ENCODE measurements at places on chromosomes 3 and 15.

- DNase-seq: no peak
Observed at GRCh38 chr3:28139967-28140634, 101.3 kb upstream of the CMC1 start.

- DNase-seq: no peak
Observed at GRCh38 chr15:67735896-67736295, 89.4 kb upstream of the SKOR1 start.

- DNase-seq: no peak
Observed at GRCh38 chr3:192336286-192336685, 391.1 kb downstream of the FGF12 start.

GRCh38 chr3:172285844-172286243, 162.4 kb downstream of the GHSR start:
- DNase-seq: no peak

- DNase-seq: no peak
Observed at GRCh38 chr15:39622660-39623516, 42.0 kb downstream of the THBS1 start.

DNA sequence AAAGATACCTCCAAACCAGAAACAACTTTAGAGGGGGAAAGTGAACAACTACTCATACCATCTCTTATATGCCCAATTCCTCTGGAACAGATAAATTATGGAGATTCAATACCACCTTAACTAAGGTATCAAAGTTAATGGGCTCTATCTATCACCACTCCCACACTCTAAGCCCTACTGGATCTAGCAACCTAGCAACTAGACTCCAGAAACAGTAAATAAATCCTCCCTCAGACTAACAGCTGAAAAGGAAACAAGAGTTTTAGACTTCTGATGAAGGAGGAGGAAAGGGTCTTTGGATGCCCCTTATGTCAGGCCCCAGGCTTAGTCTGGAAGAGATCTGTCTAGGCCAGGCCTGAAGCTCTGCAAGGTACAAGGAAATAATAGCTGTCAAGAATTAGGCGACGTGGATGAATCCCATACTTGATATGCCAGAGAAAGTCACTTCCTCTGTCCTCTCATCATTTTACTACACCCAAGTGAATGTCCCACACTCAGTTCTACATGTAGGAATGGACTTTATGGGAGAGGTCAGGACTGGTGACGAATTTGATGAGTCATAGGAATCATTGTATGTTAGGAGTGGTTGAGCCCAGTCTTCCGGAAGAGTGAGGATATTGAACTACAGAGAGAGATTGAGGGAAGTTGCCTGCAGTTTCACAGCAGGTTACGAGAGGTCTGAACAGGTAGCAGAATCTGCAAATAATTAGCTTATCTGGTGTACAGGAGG, 113.8 kb downstream of the AKAP13 start:
- DNase-seq: no peak

DNA sequence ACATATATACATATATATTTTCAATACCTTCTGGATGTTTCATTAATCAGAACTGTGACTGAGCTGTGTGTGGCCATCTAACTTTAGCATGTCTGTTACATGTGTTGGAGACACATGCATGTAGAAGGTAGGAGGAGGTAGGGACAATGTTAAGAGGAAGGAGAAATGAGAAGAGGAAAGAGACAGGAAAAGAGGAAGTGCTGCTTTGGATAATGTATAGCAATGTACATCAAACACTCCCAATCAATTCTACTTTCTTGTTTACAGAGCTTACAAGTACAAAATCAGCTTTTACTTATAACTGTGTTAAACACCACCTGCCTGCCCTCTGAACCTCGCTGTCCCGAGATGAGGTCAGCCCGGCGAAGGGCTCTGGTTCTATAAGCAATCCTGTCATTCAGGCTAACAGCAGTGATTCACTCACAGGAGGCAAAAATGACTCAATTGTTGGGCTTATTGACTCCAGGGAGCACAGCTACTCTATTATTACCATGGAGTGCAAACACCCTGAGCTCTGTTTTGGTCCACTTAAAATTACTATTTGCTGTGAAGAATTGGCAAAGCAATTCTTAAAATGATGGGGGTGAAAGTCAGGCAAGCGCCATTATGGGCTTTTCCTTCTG, 188.9 kb downstream of the MEIS2 start:
- DNase-seq: no peak

DNA sequence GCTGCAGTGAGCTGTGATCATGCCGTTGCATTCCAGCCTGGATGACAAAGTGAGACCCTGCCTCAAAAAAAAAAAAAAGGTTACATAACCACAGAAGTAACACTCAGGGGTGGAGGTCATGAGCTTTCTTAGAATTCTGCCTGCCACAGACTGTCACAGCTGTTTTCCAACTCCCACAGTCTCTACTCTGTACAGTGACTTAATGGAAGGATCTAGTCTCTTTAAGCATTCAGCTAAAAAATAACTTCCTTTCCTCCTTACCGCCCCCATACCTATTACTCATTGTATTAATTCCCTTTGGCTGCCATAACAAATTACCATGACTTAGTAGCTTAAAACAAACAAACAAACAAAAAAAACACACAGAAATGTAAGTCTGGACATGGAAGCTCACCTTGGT, 99.6 kb upstream of the UBE2E1 start:
- DNase-seq: no peak

All from esophagus muscularis mucosa (tissue), 4 donors.